Left hindlimb (tissue), 1 donor: ENCODE measurements at places on chromosomes 7 and 10.

DNA sequence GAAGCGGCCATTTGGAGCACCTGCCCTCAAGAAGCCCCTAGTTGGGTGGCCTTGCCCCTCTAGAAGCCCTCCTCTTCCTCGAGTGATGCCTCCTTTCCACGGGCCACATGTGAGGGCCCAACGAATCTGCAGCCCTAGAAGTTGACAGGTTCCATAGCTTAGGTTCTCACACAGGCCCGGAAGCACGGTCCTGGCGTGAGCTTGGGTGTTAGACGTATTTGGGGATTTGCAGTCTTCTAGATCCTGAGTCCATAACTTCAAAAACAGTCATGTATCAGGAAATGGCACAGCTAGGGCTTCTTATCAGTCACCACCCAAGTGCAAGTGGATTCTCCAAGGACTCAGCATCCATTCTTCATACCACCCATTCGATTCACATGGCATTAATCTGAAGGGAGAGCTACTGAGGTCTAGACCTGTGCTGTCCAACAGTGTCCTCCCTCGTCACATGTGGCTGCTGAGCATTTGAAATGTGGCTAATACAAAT is 477 bp upstream of the FBXW4 start:
- no peak for DNase-seq

- DNase-seq = no peak
Measured at GRCh38 chr10:15169555-15170401, 1.3 kb upstream of the NMT2 start.

GRCh38 chr7:144009361-144009760 is 9.2 kb downstream of the OR6B1 start:
- no peak for DNase-seq

- DNase-seq = no peak
Measured at GRCh38 chr7:43625980-43626379, 43.1 kb downstream of the STK17A start.

DNA sequence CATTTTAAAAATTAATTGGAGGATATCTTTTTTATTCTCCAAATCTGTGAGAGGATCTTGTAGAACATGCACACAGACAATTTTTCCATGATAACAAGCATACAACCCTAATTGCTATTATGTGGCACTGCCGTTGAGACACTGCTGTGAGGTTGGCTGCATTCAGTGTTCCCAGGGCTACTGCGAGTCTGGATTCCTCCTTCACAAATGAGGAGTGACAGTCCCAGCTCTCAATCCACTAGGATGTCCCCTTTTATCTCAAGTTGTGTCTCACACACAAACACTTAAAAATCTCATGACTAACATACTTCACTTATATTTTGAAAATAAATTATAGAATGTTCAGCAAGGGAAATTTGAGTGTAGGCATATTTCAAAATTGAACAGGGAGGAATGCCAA is 14.1 kb downstream of the NEUROD6 start:
- DNase-seq = no peak

DNA sequence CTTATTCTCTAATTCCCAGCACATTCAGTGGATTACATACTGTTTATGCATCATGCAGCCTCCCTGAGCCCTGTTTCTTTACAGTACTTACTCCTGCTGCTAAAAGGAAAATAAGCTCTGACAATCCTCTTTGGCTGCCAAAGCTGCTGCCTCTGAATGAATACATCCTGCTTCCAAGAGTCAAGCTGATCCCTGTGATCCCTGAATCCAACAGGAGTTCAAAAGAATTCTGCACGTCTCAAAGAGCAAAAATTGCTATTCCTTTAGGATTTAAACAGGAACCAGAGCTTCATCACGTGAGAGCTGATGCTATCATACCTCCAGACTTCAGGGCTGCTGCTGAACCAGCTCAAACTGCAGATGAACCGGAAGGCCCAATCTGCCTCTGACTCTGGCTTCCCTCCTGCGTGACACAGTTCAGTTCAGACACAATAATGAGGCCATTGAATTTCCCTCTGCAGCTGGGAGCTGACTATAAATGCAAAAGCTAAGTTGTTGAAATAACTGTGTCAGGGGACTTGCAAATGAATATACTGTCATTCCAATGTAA is 851.0 kb upstream of the PHF14 start:
- DNase-seq = peak; percentile 56
